ENCODE measurements at places on chromosomes 12 and 14.

DNA sequence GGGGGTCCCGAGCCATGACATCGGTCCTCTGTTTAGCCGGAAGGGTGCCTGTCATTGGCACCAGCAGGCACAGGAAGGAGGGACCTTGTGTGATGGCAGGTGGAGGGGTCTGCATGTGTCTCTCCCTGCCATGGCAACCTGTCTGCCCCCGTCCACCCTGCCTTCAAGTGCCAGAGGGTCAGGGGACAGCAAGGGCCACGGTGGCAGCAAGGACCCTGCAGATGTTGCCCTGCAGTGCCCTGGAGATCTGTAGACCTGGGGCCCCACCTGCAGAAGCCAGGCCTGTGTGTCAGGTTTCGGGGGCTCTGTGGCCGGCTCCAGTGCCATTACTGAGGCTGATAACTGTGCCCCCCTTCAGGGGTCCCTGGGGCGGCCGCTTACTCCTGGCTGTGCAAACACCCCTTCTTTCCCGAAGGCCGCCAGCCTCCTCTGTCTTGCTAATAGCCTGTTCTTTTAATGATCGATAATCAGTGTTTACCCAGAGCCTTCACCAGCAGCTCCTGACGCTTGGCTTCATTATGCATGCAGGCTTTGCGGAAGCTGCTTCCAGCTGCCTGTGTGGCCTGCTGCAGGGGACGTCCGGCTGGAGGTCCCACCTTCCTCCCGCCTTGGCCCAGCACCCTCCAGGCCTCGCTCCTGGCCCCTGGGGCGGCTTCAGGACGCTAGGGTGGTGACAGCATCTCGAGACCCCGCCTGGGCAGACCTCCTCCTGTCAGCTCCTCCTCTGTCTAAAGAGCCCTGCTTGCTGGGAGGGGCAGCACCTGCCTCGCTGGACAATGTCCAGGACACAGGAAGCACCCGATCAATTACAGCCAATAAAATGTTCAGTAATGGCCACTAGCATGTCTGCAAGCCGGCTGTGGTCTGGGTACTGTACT is 153.0 kb downstream of the KIF26A start:
- no peak for DNase-seq

- no peak for DNase-seq
Measured at GRCh38 chr14:65250162-65250495, 147.8 kb upstream of the MAX start.

- DNase-seq = no peak
Measured at GRCh38 chr12:48279101-48279500, 71.6 kb downstream of the ZNF641 start.

DNA sequence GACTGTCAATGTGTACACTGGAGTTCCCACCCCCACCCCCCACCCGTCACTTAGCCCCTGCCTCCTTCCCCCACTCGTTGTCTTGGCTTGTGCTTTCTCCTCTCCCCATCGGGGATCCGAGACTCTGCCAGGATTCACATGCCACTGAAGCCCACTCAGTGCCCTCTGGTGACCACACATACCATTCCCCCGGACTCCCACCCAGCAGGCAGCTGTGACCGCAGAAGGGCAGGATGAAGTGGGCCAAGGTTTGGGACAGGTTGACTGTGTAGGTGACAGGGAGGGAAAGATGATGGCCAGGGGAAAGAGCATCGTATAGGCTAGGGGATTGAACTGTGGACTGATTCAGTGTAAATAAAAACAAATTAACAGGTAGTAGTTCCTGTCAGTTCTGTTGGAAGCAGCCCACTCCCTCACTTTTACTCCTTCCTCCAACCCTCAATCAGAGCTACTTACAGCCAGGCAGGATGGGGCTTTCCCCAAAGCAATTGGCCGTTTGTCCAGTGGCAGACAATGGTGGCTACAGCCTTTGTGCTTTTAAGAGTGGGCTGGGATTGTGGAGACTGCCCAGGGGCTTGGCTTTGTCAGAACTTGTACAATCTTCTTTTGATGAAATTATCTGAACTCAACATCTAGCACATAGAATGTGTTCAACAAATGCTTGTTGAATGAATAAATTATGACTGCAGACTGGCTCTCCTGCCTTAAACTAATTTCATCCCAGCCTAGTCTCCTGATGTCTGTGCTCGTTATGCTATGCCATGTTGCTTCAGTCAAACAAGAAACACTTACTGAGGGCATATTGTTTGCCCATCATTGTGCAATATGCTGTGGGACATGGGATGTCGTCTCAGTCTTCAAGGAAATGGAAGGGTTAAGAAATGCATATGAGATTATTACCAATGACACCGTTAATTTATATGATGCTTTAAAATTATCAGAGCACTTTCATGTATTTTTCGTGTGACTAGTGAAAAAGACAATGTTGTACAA is 30.2 kb downstream of the TTC9 start:
- DNase-seq = no peak

Data from activated gamma-delta T cell treated with Interleukin-2 at 50 U/mL for 16 hours (primary cell).